ENCODE measurements at places on chromosomes 2 and 18. TPM values are rescaled to one million over a fixed set of nuclear protein-coding genes. Genes with fewer than 3 reads are reported as not detected.
A peak's percentile ranks its signal among the peaks of the same experiment; 100 is the strongest.

- DNase-seq = no peak
Observed at GRCh38 chr2:133265432-133265949, 302.8 kb downstream of the NCKAP5 start.

DNA sequence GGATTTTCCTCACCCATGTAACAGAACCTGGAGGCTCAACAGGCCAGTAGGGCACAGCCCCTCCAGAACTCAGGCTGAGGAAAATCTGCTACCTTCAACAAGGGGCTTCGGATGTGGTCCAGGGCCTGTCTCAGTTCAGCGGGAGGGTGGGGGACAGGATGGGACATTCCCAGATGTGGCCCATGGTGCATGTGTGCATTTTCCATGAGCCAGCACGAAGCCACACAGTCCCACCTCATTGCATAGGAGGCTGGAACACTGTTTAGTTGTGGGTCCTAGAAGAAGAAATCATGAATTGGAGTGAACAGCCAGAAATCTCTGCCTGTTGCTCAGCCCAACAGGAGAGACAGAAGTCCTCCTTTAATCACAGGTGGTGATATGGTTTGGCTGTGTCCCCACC is 469.6 kb upstream of the MYT1L start:
- no peak for DNase-seq

DNA sequence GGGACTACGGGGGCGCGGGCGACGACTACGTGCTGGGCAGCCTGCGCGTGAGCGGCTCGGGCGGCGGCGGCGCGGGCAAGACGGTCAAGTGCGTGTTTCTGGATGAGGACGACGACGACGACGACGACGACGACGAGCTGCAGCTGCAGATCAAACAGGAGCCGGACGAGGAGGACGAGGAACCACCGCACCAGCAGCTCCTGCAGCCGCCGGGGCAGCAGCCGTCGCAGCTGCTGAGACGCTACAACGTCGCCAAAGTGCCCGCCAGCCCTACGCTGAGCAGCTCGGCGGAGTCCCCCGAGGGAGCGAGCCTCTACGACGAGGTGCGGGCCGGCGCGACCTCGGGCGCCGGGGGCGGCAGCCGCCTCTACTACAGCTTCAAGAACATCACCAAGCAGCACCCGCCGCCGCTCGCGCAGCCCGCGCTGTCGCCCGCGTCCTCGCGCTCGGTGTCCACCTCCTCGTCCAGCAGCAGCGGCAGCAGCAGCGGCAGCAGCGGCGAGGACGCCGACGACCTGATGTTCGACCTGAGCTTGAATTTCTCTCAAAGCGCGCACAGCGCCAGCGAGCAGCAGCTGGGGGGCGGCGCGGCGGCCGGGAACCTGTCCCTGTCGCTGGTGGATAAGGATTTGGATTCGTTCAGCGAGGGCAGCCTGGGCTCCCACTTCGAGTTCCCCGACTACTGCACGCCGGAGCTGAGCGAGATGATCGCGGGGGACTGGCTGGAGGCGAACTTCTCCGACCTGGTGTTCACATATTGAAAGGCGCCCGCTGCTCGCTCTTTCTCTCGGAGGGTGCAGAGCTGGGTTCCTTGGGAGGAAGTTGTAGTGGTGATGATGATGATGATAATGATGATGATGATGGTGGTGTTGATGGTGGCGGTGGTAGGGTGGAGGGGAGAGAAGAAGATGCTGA is 1.4 kb downstream of the SOX11 start:
- no peak for DNase-seq

DNA sequence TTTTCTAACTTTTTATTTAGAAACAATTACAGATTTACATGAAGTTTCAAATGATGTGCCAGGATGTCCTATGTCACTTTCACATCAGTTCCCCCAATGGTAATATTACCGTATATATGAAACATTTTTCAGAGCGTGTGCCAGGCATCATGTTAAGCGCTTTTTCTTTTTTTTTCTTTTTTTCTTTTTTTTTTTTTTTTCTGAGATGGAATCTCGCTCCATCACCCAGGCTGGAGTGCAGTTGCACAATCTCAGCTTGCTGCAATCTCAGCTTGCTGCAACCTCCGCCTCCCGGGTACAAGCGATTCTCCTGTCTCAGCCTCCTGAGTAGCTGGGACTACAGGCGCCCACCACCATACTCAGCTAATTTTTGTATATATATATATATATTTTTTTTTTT is 5.6 kb upstream of the PPP4R1 start:
- no peak for DNase-seq

The ASTL gene
- not detected for polyA plus RNA-seq

DNA sequence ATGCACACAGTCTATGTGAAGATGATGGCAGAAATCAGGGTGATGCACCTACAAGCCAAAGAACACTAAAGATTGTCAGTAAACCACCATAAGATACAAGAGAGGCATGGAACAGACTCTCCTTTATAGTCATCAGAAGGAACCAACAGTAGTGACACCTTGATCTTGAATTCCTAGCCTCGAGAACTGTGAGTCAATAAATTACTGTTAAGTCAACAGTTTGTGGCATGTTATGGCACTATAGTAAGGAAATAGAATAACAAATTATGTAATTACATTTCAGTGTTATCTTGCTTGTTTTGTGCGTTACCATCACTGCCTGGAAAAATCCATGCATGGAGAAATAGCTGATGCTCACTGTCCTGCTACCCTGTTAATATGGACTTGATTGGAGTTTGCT is 110.2 kb upstream of the LRP1B start:
- no peak for DNase-seq

DNA sequence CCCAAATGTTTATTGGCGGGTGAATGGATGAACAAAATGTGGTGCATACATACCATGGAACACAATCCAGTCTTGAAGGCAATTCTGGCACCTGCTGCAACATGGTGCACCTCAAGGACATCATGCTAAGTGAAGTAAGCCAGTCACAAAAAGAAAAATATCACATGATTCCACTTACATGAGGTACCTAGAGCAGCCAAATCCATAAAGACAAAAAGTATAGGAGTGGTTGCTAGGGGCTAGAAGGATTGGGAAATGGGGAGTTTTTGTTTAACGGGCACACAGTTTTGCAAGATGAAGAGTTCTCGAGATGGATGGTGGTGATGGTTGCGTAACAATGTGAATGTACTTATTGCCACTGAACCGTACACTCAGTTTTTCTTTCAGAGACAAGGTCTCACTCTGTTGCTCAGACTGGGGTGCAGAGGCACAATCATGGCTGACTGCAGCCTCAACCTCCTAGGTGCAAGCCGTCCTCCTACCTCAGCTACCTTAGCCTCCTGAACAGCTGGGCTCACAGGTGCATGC is 90.9 kb upstream of the CERS6 start:
- no peak for DNase-seq

DNA sequence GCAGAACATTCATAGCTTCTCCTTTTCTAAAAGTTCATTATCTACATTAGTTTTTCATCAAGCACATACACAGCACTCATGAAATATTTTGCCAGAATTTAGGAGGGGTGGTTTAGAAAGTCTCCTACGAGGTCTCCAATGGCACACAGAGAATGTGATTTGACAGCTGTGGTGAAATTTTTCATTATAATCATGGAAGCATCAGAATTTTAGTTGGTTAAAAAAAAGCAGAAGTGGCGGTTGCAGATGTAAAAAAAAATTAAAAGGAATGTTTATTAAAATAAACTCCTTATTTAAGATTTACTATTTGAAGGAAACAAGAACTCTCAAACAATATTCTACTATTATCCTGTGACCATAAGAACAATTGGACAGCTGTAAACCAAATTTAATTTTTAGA is 10.8 kb upstream of the RHBDD1 start:
- DNase-seq = no peak

DNA sequence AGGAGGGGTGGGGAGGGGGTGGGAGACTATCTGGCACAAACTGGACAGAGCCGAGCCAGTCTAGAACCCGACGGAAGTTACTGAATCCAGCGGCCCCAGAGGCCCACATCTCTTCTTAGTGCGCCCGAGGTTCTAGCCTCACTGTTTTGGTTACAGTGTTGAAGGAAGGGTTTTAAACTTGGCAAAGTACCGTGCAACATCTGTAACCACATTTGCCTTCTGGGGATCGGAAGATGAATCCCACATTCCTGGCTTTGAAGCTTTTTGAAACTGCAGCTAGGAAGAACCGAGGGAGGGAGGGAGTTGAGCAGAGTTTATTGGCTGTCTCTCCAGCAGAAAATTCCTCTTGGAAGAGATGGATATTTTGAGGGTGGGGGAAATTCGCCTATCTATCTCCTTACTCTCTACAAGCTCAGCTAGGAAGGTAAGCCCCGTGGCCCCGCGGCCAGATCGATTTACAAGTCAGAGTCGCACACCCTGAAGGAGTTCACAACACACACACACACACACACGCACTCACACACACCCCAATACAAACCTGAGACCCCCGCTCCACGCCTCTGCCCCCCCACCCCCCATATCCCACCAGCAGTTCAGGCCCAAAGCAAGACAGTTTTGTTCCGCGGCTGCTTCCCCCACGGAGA is 1.0 kb downstream of the ACVR1 start:
- peak; percentile 76 for DNase-seq

The PRSS56 gene
- polyA plus RNA-seq = not detected

- DNase-seq = no peak
Observed at GRCh38 chr18:2482706-2483475, 88.4 kb downstream of the METTL4 start.

GRCh38 chr2:43553341-43553855 is 42.4 kb downstream of the THADA start:
- DNase-seq = no peak

The GRHL1 gene
- 1.7 TPM for polyA plus RNA-seq

- DNase-seq = no peak
Observed at GRCh38 chr2:147449323-147449991, 395.4 kb upstream of the ACVR2A start.

The ARHGAP15 gene
- polyA plus RNA-seq = not detected

DNA sequence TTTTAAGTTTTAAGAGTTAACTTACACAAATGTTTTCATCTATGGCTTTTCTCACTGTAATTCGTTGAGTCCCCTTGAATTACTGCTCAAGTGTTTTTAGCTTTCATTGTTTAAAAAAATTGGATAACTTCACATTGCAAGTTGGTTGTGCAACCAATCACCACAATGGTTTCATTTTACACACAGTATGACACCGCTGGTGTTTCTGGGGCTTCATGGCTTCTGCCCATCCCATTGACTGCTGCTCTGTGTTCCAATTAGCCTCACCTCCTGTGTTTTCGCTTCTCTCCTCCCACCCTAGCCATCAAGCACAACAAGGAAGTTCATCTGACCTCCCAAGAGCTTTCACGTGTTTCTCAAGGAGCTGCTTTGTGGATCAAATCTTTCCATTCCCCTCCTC is 199.1 kb upstream of the CHAC2 start:
- no peak for DNase-seq

DNA sequence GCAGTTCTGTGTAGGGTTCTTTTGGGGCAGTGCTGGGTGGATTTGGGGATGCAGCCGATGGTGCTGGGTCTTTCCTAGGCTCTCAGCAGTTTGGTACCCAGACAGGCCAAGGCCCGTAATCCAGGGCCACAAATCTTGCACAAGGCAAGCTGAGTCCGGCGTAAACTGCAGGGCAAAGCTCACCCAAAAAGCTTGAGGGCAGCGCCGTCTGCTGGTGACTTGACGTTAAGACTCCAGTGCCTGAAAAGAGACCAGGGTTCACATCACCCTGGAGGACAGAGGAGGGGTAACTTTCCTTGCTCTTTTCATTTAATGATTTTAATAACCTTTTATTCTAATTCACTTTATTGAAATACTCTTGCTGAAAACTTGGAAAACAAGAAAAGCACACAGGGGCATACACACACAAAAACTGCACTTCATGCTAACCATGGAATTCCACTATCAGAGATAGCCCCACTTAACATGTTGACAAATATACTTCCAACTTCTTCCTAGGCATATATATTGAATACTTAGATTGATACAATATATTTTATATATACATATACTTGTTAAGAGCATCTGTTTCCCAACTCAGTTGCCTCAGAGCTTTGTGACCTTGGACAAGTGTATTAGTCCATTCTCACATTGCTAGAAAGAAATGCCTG is 38.9 kb downstream of the CNGA3 start:
- no peak for DNase-seq

The FEV gene
- not detected for polyA plus RNA-seq

- no peak for DNase-seq
Observed at GRCh38 chr2:68829749-68830148, 41.4 kb downstream of the BMP10 start.

The TSPYL6 gene
- not detected for polyA plus RNA-seq

The CFAP53 gene
- polyA plus RNA-seq = 0.17 TPM

The C2orf72 gene
- 0.17 TPM for polyA plus RNA-seq

DNA sequence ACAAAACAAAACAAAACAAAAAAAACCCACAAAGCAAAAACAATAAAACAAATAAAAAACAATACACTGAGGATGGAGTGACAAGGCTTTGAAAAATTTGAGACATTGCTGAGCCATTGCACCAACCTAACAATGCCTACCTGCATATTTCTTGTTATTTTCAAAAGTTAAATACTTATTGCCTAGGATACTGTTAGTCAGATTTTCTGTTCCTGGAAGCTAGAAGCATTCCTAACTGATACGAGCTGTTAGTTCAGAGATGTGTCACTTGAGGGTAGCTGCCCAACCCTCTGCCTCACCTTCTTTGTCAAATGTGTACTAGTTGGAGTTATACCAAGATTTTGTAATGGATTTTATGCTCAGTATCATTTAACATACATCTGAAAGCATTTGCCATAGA is 187.2 kb downstream of the TXNL1 start:
- no peak for DNase-seq

- DNase-seq = no peak
Observed at GRCh38 chr2:158998551-158999248, 30.3 kb downstream of the TANC1 start.

GRCh38 chr2:26298638-26299393 is 47.1 kb upstream of the SELENOI start:
- DNase-seq = no peak

GRCh38 chr2:42567806-42568400 is 529 bp upstream of the MTA3 start:
- DNase-seq = no peak

The FAM161A gene
- 0.33 TPM for polyA plus RNA-seq

The ALKAL2 gene
- not detected for polyA plus RNA-seq

- DNase-seq = no peak
Observed at GRCh38 chr18:11106894-11107293, 42.5 kb downstream of the PIEZO2 start.

DNA sequence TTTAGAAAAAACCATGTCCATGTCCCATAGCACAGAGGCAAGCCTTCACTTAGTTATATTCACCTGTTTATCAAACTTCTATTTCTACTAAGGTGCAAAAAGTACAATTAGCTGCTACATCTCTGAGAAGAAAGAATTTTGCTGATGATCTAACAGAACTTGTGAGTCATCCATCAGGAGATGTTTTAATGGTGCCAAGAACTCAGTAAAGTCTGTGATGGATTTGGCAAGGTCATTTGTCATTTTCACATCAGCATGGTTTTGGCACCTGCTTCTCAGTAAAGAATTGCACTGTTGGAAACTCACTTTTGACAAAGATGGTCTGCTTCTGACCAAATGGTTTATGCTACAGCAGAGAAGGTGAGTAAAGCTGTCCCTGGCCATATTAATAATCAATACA is 195.7 kb upstream of the TMEFF2 start:
- no peak for DNase-seq

GRCh38 chr18:23228102-23229061 is 93.1 kb downstream of the CABLES1 start:
- DNase-seq = no peak

GRCh38 chr2:231687133-231687852 is 21.0 kb upstream of the PTMA start:
- DNase-seq = no peak

The TMEM198 gene
- polyA plus RNA-seq = 4.0 TPM

The ABCG8 gene
- not detected for polyA plus RNA-seq

The SLC11A1 gene
- 0.23 TPM for polyA plus RNA-seq

The MC2R gene
- polyA plus RNA-seq = not detected

- DNase-seq = peak; percentile 61
Observed at GRCh38 chr2:133390156-133390555, 178.1 kb downstream of the NCKAP5 start.

All from BJ (cell line).